Uterus (tissue), 4 donors: ENCODE measurements at places on chromosomes 4 and X. TPM values are rescaled to one million over a fixed set of nuclear protein-coding genes. Genes with fewer than 3 reads are reported as not detected.

DNA sequence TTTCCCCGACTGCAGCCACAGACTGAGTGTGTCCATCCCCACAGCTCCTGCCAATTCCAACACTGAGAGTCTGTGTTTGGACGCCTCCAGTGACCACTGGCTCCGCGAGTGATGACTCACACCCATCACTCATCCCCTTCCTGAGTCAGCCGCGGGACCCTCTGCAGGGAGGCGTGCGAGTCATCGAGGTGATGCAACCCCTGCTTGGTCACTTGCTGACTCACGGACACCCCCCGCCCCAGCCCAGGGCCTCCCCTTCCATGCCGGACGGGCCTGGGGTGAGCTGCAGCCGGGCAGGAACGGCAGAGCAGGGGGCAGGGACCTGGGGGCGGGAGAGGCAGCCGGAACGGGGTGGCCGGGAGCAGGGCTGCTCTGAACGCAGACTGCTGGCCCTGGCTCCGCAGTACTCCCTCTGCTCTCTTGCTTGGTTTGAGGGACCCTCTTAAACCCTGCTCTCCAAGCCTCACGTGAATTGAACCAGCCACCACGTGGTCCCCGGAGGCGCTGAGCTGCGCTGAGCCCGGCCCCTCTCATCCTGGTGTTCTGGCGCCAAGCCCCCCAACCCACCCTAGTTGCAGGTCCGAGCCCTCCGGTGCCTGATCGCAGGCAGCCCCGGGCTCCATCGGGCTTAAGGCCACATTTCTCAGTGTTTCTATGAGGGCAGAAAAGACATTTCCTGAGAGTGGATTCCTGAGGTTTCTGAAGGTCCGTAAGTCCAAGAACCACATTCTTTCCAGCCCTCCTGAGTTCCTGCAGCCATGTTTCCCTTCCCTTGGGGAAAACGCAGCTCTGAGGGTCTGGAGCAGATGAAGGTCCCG is 32.4 kb downstream of the FGFRL1 start:
- DNase-seq: peak; percentile 96
- H3K27ac ChIP-seq: peak overlapping the region; percentile 62
- H3K27me3 ChIP-seq: no peaks in the 10 kb centered on the region
- peaks cover 4% of the 10 kb centered on the region for H3K4me1 ChIP-seq
- peak overlapping the region; percentile 7 for H3K4me3 ChIP-seq
- H3K36me3 ChIP-seq: no peaks in the 10 kb centered on the region

Gene RXFP1
- 5.9 TPM for total RNA-seq

Gene GABRQ
- 0.55 TPM for total RNA-seq

GRCh38 chr4:13797061-13797460 is 169.5 kb upstream of the BOD1L1 start:
- H3K27ac ChIP-seq: no peak overlapping the region
- no peaks in the 10 kb centered on the region for H3K27me3 ChIP-seq
- H3K4me1 ChIP-seq: no peaks in the 10 kb centered on the region
- no peak overlapping the region for H3K4me3 ChIP-seq
- H3K36me3 ChIP-seq: no peaks in the 10 kb centered on the region
- DNase-seq: no peak

GRCh38 chr4:20646287-20646686 is 54.0 kb upstream of the PACRGL start:
- H3K36me3 ChIP-seq: no peaks in the 10 kb centered on the region
- DNase-seq: no peak
- no peaks in the 10 kb centered on the region for H3K4me1 ChIP-seq
- H3K4me3 ChIP-seq: no peak overlapping the region
- H3K27ac ChIP-seq: no peak overlapping the region

- H3K4me3 ChIP-seq: no peak overlapping the region
- no peaks in the 10 kb centered on the region for H3K4me1 ChIP-seq
- no peaks in the 10 kb centered on the region for H3K27me3 ChIP-seq
- no peak overlapping the region for H3K27ac ChIP-seq
Measured at GRCh38 chr4:182023469-182023868, 219.7 kb upstream of the TENM3 start.

GRCh38 chr4:11632025-11632424 is 203.3 kb upstream of the HS3ST1 start:
- no peak overlapping the region for H3K27ac ChIP-seq
- no peak for DNase-seq
- no peaks in the 10 kb centered on the region for H3K4me1 ChIP-seq
- no peak overlapping the region for H3K4me3 ChIP-seq
- no peaks in the 10 kb centered on the region for H3K27me3 ChIP-seq
- H3K36me3 ChIP-seq: no peaks in the 10 kb centered on the region

GRCh38 chrX:148611993-148612392 is 111.6 kb downstream of the AFF2 start:
- no peak overlapping the region for H3K27ac ChIP-seq
- no peaks in the 10 kb centered on the region for H3K27me3 ChIP-seq
- no peaks in the 10 kb centered on the region for H3K36me3 ChIP-seq
- H3K4me1 ChIP-seq: no peaks in the 10 kb centered on the region

GRCh38 chr4:183960962-183961541 is 55.9 kb downstream of the STOX2 start:
- H3K4me3 ChIP-seq: no peak overlapping the region
- no peak overlapping the region for H3K27ac ChIP-seq
- no peaks in the 10 kb centered on the region for H3K27me3 ChIP-seq
- no peaks in the 10 kb centered on the region for H3K36me3 ChIP-seq

Gene FLNA
- total RNA-seq: 4,271 TPM

DNA sequence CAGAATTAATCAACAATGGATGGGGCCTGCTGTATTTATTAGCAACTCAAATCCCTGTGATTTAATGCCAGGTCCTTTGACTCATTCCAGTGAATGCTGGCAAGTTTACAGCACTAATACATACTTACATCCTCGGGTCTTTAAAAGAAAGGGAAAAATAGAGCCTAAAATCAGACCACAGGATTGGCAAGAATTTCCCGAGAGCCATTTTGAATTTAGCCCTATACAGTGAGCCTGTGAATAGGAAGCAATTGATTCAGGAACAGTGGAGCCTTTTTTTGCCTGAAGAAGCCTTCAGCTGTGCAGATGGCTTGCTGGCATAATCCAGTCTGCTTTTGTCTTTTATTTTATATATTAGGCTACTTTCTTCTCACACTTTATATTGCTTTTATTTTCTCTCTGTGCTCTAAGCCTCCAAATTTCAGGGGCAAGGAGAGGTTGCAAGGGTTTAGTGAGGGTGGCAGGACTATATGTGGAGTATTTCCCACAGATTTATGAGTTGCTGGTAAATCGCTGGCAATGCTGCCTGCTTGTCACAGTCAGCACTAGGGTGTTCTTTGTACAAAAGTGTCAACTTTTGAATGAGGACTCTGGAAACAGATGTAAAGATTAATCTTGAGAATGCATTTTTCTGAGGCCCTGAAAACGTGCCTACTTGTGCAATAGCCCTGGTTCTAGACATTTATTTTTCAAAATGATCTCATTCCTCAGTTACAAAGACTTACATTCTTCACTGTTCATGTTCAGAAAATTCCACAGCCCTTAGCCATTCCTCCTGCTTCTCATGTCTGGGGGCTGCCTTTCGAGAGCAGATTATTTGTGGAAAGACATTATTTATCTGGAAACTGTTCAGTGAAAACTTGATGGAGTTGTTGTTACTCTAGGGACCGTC is 303.5 kb downstream of the SPRY1 start:
- H3K4me3 ChIP-seq: no peak overlapping the region
- no peaks in the 10 kb centered on the region for H3K36me3 ChIP-seq
- no peaks in the 10 kb centered on the region for H3K27me3 ChIP-seq
- H3K27ac ChIP-seq: peak overlapping the region; percentile 28
- no peak for DNase-seq

DNA sequence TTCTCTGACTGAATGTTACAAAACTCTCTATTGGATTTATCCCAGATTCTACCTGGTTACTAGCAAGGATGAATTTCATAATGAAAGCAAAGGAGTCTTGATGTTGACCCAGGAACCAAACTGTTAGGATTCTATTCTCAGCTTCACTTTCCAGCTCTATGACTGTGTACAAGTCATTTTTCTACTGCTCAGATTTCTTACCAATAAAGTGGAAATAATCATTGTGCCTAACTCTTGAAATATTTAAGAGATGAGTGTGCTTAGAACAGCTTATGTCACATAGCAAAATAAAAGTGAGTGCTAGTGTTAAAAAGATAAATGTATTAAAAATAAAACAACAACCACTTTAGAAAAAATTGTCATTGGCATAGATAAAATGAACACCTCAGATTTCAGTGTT is 45.6 kb downstream of the EPHA5 start:
- H3K27ac ChIP-seq: no peak overlapping the region
- no peaks in the 10 kb centered on the region for H3K4me1 ChIP-seq
- H3K27me3 ChIP-seq: no peaks in the 10 kb centered on the region
- no peak for DNase-seq
- no peaks in the 10 kb centered on the region for H3K36me3 ChIP-seq
- H3K4me3 ChIP-seq: no peak overlapping the region

DNA sequence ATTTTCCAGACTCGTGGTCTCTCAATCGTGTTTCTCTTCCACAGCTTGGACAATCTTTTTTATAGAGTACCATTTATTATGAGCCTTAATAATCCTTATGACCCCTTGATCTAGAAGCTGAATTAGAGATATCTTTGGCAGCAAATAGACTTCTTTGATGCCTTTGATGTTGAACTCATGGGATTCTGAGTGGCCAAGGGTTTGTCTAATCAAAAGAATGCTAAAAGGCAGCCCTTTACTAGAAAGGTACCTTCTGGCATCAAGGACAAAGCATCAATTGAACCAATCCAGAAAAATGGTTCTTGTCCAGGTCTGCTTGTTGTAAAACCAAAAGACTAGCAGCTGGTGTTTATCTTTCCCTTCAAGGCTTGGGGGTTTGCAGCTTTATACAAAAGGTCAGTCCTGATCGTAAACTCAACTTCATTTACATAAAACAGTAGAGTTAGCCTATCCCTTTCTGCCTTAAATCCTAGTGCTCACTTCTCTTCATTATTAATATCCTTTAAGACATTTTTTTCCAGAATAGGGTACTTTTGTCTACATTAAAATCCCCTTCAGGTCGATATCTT is 411.3 kb downstream of the FAT4 start:
- no peaks in the 10 kb centered on the region for H3K27me3 ChIP-seq
- H3K4me1 ChIP-seq: no peaks in the 10 kb centered on the region
- no peak for DNase-seq
- H3K4me3 ChIP-seq: no peak overlapping the region
- H3K36me3 ChIP-seq: no peaks in the 10 kb centered on the region

Gene NAT8L
- total RNA-seq: 0.27 TPM

DNA sequence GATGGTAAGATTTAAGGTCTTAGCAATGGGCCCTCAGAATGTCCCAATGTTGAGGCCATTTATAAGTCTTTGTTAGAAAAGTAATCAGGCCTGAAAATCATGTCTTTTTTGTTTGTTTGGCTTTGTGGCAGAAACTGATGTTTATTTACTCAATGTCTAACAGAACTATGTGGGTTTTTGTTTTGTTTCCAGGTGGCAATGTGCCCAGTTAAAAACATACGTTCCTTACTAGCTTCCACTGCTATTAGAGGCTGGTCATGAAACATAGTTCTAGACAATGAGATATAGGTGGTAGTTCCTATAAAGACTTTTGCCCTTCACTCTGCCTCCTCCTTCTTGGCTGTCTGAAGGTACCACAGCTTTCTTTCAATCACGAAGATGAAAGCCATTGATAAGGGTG is 108.8 kb downstream of the C4orf51 start:
- no peak overlapping the region for H3K27ac ChIP-seq
- H3K4me1 ChIP-seq: no peaks in the 10 kb centered on the region
- H3K4me3 ChIP-seq: no peak overlapping the region
- no peaks in the 10 kb centered on the region for H3K27me3 ChIP-seq

DNA sequence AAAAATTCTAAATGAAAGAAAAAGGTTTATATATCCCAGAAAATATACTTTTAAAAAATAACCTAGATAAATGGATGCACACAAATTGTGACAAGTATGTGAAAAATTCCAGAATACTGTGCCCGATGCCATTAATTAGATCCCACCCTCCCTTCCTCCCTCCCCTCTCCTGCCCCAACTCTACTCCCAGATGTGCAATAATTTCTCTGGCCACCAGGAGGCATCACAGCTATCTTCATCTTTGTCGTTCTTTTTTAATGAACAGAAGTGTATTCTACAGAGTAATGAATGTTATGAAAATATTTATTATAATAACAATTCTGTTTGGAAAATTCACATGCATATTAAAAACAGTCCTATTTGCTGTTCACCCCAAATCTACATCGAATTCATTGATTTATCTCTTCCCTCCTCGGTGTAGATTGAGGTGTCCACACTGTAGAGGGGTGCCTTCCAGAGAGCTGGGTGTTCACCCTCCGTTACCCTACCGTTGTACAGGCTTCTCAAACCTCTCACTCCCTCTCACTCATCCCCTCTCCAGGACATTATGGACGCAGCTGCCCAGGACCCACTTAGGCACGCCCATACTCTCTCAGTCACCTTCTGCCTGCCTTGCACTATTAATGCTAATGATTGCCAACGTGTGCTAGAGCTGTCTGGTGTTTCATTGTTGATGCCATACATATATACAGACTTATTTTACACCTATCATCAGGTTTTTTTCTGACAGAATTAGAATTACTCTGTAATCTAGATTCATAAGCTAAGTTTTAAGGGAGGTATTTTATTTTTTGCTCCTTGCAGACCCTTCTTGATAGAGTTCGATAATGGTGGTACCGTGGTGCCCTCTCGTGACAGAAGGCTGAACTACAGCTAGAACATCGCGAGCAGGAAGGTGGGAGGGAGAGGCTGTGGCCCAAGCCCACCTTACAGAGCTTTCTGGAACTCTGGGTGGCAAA is 14.1 kb downstream of the RAB40AL start:
- H3K36me3 ChIP-seq: no peaks in the 10 kb centered on the region
- no peak for DNase-seq
- no peak overlapping the region for H3K4me3 ChIP-seq
- peaks cover 5% of the 10 kb centered on the region for H3K27me3 ChIP-seq
- no peaks in the 10 kb centered on the region for H3K4me1 ChIP-seq

DNA sequence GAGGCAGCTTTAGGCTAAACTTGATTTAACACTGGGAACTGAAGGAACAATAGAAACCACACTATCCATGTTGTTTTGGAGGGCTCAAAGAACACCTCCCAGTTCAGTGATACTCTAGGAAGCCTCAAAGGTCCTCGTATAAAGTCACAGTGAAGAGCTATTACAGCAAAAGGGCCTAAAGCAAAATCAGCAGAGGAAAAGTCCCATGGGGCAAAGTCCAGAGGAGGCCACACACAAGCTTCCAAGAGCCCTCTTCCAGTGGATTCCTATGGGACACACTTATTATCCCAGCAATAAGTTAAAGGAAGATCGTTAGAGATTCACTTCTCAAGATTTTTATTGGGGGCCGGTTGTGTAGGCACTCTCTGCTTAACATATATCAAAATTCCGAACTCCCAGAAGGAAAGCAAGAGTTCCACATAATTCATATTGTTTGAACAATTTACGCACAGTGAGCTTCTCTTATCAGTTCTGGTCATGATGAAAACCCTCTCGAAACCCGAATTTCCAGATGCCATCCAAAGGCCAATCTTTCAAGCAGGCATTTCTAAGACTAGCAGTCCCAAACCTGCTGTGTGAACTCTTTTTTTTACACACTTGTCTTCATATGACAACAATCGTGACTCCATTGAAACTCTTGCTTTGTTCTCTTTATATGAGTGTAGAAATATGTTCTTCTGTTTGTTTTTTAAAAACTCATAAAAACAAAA is 53.7 kb downstream of the ANXA5 start:
- no peak for DNase-seq
- no peaks in the 10 kb centered on the region for H3K27me3 ChIP-seq
- H3K36me3 ChIP-seq: no peaks in the 10 kb centered on the region
- no peaks in the 10 kb centered on the region for H3K4me1 ChIP-seq

Gene ARX
- not detected for total RNA-seq

Gene OTUD6A
- total RNA-seq: not detected
